ENCODE measurements at places on chromosomes 6 and 20.

- DNase-seq = no peak
These were observed 28.6 kb downstream of the AKAP7 start for GRCh38 chr6:131163886-131164285.

DNA sequence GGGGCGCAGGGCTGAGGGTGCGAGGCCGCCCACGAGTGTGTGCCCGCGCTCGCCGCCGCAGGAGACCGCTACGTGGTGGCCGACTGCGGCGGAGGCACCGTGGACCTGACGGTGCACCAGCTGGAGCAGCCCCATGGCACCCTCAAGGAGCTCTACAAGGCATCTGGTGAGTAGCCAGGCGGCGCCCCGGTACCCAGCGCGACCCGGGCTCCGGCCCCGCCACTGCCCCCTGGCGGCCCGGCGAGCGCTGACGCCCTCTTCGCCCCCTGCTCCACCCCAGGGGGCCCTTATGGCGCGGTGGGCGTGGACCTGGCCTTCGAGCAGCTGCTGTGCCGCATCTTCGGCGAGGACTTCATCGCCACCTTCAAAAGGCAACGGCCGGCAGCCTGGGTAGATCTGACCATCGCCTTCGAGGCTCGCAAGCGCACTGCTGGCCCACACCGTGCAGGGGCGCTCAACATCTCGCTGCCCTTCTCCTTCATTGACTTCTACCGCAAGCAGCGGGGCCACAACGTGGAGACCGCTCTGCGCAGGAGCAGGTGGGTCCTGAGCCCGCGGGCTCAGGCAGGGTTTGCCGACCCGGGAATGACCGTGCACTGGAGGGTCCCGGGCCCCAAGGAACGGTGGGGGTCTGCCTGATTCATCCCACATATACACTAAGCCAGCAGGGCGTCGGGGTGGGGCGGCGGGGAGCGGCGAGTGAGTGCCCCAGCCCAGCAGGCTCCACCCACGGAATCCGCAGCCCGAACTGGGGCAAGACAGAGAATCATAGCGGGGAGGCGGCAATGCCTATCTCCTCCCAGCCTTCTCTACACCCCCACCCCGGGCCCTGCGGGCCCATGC is 17.4 kb downstream of the HSPA12B start:
- DNase-seq = no peak

GRCh38 chr6:7939864-7940228 is 29.3 kb upstream of the TXNDC5 start:
- DNase-seq = no peak

- DNase-seq = no peak
These were observed 18.5 kb downstream of the GSTA4 start for GRCh38 chr6:52976591-52977035.

- no peak for DNase-seq
These were observed 851 bp downstream of the MAVS start for GRCh38 chr20:3847429-3847940.

DNA sequence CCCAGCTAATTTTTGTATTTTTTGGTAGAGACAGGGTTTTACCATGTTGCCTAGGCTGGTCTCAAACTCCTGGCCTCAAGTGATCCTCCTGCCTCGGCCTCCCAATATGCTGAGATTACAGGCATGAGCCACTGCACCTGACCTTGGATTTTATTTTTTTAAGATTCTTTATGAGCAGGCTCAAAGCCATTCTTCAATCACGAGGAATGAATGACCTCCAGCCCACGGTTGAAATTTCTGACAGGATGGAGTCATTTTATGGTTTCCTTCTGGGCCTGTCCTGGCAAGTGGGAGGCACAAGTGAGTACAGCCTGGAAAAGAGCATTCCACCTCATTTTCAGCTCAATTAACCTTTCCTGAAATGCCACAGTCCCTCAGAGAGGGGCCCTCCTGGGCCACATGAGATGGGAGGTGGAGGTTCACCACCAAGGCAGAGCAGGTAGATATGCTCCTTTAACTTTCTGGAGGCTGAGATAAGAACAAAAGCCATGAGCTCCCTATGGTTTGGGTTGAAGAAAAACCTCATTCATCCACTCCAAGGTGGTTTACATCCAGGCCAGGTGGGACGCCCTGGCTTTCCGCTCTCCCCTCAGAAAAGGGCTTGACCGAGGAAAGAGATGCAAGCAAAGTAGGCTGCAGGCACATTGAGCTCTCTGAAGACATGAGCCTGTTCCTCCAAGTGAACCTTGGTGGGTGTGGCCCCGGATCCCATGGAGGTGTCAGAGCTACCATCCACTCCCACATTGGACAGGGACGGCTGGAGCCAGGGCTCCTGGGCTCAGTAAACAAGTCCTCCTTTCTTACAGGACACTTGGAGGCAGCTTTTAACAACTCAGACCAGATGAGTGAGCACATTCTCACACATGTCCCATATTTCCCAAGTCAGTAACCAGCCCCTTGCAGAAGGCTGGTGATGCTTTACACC is 208.5 kb upstream of the SSTR4 start:
- DNase-seq = no peak

DNA sequence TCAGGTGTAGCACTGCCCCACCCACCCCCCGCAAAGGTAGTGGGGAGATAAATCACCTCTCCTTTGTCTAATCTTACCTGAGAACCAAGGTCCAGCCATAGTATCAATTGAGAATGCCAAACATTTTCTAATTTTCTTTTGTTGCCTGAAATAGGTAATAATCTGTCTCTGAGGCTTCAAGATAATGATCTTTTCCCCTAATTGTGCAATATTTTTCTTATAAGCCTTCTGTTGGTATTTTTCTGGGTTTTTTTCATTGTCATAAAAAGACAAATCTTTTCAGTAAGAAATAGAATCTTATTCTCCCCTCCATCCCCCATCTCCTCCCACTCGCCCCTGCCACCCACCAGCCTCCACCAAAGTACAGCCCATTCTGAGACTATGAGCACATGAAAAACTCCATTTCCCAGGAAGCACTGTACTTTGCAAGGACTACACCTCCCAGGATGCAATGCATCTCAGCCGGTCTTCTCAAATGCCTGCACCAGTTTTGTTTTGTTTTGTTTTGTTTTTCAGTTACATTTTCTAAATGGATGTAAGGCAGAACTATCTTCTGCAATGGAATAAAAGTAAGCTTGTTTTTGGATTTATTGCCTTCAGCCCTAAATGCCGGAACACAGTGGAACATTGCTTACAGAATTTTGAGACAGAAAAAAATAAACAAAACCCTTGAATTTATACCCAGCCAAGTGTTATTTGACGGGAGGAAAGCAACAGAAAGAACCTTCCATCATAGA is 268.0 kb downstream of the TFAP2A start:
- DNase-seq = no peak

- DNase-seq = no peak
These were observed 22.0 kb downstream of the PTPN1 start for GRCh38 chr20:50532221-50532620.
